Pancreas (tissue), 10 donors: ENCODE measurements at places on chromosomes 13 and 19. TPM values are rescaled to one million over a fixed set of nuclear protein-coding genes. Genes with fewer than 3 reads are reported as not detected.
A peak's percentile ranks its signal among the peaks of the same experiment; 100 is the strongest.

- no peak for DNase-seq
Observed at GRCh38 chr19:37909661-37910199, 2.7 kb downstream of the SIPA1L3 start.

GRCh38 chr19:13979244-13979615 lies 26.9 kb downstream of the RFX1 start:
- no peak for DNase-seq

GRCh38 chr13:86878781-86879180 lies 792.4 kb upstream of the SLITRK5 start:
- DNase-seq: no peak

DNA sequence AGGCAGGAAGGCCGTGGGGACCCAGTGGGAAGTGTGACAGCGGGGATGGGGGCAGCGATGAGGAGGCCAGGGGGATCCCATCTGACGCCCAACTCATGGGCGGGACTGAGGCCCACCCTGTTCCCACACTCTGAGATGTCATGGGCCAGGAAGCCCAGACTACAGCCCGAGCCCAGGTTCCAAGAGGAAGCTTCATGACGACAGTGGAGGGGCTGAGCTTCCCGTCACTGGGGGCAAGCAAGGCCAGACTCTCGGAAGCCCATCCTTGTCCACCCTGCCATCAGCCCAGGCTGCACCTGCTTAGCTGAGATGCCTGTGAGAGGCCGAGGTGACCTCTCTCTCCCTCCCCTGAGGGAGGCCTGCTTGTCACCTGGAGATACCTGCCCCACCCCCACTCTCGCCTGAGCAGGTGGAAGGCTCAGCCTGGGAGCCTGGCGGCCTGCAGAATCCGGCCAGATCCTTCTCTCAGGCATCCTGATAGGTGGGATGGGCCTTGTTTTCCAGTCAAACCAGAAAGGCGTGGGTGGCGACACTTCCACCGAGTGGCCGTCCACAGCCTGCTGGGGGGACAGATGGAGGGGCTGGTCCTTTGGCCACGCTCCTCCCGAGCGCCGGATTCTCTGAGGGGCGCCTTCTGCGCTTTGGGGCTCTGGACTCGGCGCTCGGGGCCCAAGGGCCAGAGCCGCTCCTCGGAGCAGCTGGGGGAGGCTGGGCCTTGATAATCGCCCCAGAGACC lies 4.8 kb downstream of the ZBTB7A start:
- peak; percentile 86 for DNase-seq

DNA sequence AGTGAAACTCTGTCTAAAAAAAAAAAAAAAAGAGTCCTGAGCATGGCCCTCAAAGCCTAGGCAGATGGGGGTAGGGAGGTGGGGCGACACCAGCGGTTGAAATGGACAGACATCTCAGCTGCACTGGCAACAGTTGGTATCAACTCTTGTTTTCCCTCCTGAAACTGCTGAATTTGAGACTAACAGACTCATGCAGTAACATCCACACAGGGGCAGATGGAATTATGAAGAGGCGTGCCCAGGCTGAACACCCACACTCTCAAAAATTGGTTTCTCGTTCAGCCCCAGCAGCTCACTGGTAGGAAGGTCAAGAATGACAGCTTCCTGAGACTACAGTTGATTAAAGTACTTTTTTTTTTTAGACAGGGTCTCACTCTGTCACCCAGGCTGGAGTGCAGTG lies 24.1 kb downstream of the PBX4 start:
- DNase-seq: no peak

DNA sequence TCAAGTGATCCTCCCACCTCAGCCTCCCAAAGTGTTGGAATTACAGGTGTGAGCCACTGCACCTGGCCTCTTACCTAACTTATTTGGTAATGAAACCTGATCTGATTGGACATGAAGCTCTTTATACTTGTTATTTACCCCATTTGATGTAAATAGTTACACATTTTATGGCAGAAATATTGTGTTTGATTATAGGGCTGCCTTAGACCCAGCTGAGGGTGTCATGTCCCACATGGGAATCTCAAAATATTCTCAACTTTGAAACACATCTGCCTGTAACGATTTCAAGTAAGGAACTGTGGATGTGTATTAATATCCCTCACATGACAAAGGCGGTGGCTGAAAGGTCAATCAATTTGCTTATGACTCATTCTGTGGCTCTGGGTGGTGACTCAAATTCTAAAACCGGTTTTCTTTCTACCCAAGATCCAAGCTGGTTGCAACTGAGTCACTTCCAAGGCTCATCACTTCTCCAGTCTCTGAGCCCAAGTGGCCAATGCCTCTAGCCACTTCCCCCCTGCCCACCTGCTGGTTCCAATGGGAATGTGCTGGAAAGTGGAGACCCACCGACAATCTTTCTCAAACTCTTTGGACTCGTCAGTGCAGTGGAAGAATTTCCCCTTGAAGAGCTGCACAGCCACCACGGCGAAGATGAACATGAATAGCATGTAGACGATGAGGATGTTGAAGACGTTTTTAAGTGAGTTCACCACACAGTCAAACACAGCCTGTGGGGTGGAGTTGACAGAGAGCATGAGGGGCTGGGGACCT lies 110.9 kb downstream of the IER2 start:
- DNase-seq: no peak

DNA sequence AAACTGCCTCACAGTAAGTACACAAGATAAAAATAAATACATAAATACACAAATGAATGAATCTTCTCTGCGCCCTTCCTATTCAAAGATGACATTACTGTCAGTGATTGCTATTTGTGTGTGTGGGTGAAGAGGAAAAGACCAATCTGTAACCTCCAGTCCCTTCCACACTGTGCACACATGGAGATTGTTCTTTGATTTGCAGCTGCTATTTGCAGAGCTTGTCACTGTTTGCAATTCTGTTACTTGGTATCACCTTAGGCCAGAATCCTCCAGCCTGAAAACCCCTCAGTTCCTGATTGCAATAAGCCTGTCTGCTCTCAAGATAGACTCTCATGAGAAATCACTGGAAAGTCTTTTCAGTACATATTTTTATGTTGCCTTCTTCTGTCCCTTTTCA lies 1314.9 kb downstream of the PCDH9 start:
- no peak for DNase-seq

DNA sequence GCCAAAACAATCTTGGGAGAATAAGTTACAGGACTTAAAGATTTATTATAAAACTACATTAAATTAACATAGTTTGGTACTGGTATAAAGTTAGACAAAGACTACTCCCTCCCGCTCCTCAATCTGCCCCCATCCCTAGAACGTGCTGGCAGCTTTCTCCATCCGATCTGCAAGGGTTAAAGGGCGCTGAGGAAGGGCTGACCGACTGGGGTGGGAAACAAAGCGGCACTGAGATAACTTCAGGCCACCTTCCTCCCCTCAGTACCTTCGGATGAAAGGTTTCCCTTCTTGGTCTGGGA lies 790 bp upstream of the SUGT1 start:
- no peak for DNase-seq

DNA sequence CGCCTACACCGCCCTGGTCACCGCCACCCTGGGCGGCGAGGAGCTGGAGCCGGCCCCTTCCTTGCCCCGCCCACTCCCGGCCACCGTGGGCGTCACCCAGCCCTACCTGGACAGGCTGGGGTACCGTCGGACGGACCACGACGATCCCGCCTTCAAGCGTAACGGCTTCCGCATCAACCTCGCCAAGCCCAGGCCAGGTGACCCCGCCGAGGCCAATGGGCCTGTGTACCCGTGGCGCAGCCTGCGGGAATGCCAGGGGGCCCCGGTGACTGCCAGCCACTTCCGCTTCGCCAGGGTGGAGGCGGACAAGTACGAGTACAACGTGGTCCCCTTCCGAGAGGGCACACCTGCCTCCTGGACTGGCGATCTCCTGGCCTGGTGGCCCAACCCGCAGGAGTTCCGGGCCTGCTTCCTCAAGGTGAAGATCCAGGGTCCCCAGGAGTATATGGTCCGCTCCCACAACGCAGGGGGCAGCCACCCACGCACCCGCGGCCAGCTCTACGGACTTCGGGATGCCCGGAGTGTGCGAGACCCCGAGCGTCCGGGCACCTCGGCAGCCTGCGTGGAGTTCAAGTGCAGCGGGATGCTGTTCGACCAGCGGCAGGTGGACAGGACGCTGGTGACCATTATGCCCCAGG lies 7.0 kb downstream of the CILP2 start:
- no peak for DNase-seq

GRCh38 chr13:75135325-75135825 lies 346.6 kb downstream of the TBC1D4 start:
- no peak for DNase-seq

- no peak for DNase-seq
Observed at GRCh38 chr19:18425515-18426415, 6.6 kb downstream of the SSBP4 start.

GRCh38 chr13:113205428-113205931 lies 3.0 kb downstream of the PCID2 start:
- DNase-seq: no peak

GRCh38 chr13:89832827-89833226 lies 1514.7 kb upstream of the MIR17HG start:
- DNase-seq: no peak

DNA sequence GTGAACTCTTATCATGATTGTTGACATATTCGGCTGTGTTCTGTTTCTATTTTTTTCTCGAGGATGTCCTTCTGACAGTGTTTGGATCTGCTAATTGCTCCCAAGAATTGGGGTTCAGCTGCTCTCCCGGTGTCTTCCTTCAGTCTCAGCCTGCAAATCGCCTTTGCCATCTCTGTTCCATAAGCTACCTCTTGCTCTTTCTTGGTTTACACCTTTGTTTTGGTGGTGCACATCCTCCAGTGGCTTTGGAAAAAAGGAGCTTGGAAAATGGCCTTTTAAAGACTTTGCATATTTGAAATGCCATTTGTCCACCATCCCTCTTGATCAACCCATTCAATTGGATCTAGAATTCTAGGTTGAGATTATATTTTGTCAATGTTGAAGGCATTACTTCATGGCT lies 137.2 kb downstream of the URI1 start:
- no peak for DNase-seq

- DNase-seq: no peak
Observed at GRCh38 chr19:32908641-32909190, 39.1 kb upstream of the SLC7A9 start.

DNA sequence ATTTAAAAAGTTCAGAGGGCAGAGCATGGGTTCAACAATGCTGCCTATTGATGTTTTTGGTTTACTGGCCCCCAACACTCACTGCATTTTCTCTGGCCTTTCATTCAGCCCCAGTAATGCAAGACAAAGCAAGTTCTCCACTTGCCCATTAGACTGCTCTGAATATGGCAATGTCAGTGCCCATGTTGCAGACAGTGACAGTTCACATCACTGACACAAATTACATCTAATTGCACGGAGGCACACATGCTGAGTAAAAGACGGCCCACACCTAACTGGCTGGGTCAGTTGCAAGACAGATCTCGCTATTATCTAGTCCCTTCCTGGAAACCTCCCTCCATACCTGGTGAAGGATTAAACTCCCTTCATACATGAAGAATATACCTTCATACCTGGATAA lies 54.0 kb downstream of the ENOX1 start:
- DNase-seq: no peak

DNA sequence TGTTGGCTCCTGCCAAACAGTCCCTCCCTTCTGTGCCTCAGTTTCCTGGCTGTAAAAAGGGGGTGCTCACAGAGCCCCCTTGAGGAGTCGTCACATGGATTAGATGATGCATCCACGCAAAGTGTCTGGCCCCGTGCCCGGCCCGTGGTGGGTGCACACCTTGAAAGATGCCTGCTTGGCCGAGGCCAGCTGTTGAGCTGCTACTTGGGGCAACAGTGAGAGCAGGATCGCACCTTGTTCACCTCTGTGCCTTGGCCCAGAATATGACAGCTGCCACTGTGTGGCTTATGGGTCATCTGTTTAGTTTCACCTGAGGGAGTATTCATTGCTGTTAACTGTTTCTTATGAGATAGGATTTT lies 17.7 kb downstream of the CRTC1 start:
- DNase-seq: no peak

DNA sequence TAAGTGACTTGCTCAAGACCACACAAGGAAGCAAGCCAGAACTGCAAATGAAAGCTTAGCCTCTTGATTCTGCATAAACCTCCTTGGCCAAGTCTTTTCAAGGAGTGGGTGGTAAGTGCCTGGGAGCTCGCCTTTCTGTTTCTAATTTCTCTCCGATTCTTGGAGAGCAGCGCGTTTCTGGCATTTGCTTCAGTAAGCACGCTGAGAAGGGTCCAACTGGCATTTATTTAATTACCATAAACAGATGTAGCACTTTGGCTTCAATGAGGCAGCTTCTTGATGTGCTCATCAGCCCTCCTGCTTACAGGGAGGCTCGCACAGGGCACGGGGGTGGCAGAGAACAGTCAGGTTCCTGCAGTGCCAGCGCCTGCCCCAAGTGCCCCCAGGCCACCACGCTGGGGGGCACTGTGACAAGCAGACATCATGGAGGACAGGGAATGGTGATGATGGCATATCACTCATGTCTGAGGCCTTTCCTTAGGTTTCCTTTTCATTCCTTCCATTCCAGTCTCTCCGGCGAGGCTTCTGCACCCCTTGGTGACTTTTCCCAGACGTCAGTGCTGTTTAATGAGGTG lies 13.3 kb downstream of the SIAH3 start:
- DNase-seq: no peak

- no peak for DNase-seq
Observed at GRCh38 chr13:83352391-83352790, 529.9 kb downstream of the SLITRK1 start.

DNA sequence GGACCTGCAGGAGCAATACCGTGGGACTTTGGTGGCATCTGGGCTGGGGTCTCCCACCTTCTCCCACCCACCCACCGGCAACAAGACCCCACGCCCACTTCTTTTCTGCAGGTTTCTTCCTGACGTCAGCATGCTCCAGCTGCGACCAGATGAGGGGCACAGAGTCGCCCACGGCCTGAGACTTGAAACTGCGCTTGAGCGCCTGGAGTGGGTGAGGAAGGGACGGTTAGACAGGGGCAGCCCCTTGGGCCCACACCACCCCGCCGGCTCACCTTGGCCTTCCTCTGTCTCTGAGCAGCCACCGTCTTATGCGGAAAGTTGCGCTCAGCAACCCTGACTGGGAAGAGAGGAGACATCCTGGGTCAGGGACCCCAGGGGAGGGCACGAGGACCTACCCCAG lies 2.2 kb downstream of the GARIN5B start:
- DNase-seq: no peak

GRCh38 chr13:60114499-60115028 lies 49.2 kb downstream of the DIAPH3 start:
- no peak for DNase-seq

The FBXW9 gene
- 4.2 TPM for total RNA-seq

The SRRM5 gene
- total RNA-seq: 0.23 TPM

The SYMPK gene
- total RNA-seq: 28.0 TPM

The FAM83E gene
- total RNA-seq: 1.4 TPM

The FFAR2 gene
- 0.20 TPM for total RNA-seq

The ZNF611 gene
- 7.3 TPM for total RNA-seq

The NXNL1 gene
- not detected for total RNA-seq

The CAPNS1 gene
- 124 TPM for total RNA-seq

The C2CD4C gene
- total RNA-seq: 1.2 TPM

The ACTMAP gene
- 3.2 TPM for total RNA-seq

The SOX1 gene
- not detected for total RNA-seq
